ENCODE measurements at places on chromosomes 16 and 17.

- DNase-seq: no peak
Measured at GRCh38 chr16:4512473-4512872, 26.1 kb downstream of the CDIP1 start.

- DNase-seq: no peak
Measured at GRCh38 chr17:83101805-83102480, 22.5 kb downstream of the METRNL start.

- no peak for DNase-seq
Measured at GRCh38 chr17:49998836-49999511, 4.0 kb upstream of the DLX3 start.

DNA sequence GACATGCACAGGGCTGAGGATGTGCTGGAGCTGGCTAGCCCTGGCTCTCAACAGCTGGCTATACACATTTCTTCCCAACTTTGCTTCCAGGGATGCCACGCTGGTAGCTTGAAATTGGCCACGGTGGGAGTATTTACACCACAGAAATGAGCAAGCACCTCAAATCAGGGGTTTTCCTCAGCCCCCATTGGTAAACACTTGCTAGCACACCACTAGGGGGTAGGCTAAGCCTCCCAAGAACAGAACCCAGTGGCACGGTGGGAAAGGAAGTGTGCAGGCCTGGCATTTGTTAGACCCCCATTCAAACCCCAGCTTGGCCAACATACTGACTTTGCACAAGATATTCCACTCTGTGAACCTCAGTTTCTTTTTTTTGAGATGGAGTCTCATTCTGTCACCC, 12.9 kb downstream of the DRC3 start:
- no peak for DNase-seq

DNA sequence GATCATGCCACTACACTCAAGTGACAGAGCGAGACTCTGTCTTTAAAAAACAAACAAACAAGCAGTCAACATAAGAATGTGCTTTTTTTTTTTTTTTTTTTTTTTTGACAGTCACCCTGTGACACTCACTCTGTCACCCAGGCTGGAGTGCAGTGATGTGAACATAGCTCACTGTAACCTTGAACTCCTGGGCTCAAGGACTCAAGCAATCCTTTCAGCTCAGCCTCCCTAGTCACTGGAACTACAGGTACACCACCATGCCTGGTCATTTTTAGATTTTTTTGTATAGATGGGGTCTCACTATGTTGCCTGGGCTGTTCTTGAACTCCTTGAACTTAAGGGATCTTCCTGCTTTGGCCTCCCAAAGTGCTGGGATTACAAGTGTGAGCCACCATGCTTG, 15.3 kb upstream of the CHP2 start:
- no peak for DNase-seq

- DNase-seq: no peak
Measured at GRCh38 chr17:29129731-29130130, 50.5 kb downstream of the MYO18A start.

DNA sequence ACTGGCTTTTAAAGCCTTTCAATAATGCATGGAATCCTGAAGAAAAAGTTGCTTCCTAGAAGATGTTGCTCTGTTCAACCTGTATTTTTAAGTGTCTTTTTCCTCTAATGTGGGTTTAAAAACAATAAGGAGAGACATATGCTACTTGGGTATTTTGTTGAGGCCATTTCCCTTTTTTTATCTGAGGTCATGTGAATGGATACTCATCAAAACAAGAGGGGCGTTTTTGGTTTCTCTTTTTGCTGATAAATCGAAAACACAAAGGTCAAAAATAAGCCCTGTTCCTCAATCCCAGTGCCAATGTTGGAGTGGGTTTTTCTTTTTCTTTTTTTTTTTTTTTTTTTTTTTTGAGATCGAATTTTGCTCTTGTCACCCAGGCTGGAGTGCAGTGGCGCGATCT, 468.0 kb upstream of the RBFOX1 start:
- DNase-seq: no peak

DNA sequence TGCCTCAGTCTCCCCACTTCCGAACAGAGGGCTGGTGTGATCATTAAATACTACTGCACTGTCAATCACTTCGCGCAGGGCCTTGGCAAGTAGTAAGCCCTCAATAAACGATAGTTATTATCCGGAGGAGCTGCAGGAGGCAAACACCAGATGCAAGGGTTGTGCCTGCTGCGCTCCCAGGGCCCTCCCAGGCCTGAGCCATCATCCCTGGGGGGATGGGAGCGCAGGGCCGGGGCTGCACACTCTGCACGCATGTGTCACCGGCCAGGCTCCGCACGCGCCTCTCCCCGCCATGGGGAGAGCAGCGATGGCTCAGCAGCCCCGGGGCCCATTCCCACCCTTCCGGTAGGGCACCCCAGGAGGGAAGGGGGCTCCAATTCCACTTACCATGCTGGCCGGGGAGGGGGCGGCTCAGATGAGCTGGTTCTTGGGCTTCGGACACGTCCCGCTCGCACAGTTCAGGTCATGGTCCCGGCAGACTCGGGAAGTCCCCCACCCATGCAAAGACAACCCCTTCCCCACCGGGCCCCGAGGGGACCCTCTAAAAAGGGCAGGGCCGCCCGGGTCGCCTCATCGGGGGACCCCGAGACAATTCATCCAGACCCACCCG, 681 bp downstream of the XPO6 start:
- no peak for DNase-seq

- DNase-seq: no peak
Measured at GRCh38 chr16:87706278-87707000, 59.3 kb downstream of the KLHDC4 start.

GRCh38 chr16:29927070-29927905, 1.3 kb upstream of the KCTD13 start:
- DNase-seq: no peak

- no peak for DNase-seq
Measured at GRCh38 chr17:59199398-59199797, 10.4 kb upstream of the SMG8 start.

- DNase-seq: no peak
Measured at GRCh38 chr17:7862692-7863437, 5.1 kb downstream of the CYB5D1 start.

DNA sequence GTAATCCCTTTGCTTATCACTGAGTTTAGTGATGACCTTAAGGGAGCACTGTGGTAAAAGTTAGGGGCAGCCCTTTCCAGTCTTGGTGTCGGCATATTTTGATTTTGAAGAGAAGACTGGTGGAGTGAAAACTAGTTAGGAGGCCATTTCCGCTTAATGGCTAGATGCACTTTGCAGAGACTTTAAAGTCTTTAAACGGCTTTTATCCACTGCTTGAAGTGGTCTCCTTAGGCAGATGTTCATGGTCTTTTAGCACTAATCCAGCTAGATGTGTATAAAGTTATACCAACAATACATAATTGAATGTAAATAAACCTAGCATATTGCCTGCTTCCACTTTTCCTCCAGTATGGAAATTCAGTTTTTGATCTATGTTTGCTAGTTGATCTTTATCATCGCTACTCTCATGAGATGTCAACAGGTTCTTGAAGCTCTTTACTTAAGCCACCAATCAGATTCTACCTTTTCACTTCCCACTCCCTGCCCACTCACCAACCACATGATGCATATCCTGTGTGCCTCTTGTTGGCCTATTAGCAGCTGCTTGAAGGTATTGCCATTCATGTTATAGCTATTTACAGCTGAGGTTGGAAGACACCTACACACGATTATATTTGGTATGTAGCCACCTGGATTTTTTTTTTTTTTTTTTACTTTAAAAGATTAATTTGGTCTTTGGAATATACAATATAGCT, 132.0 kb downstream of the NLK start:
- no peak for DNase-seq

Measured in LNCaP clone FGC (cell line).